Cerebellum (tissue), 4 donors: ENCODE measurements at places on chromosomes 12 and 14.

DNA sequence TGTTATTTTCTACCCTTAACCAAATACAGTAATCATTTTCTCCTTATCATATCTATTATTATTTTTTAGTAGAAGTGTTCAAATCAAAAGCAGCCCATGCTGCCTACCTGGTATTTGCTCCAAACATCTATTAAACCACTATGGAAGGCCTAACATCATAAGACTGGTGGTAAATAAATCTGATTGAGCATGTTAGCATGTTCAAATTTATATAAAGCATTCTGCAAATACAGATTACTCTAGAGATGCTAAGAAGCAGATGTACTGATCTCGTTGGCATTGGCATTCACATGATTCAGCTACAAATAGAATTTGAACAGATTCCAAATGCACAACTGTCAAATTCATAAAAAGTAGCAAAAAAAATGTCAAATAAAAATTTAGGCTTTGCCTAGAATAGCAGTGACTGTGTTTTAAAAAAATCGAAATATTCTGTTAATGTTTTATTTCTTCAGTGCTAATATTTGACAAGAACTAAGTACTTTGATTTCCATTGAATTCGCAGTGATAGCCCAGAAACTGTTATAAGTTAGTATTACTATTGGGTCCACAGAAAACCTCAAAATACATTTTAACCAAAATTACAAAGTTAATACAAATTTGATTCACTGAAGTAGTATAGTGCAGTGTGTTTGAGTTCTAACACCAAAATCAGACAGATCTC, 9.4 kb upstream of the OSBPL8 start:
- no peak for DNase-seq

- DNase-seq, result no peak
Observed at GRCh38 chr14:20603813-20604690, 12.9 kb upstream of the RNASE12 start.

DNA sequence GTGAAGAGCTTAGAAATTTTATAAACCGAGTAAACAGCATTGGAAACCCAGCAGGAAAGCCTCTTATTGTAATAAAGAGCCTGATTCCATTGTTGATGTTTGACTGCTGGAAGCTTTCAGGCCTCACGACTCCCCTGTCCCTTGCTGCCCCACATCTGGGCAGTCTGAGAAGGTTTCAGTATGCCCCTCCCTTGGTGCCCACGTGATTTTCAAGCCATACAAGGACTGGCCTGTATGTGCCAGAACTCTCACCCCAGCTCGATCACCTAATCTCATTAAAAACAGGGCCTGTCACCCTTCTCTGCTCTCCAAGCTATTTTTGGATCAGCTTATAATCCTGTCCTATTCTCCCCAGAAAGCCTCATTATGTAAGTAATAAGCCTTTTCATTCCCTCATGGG, 7.5 kb upstream of the PYROXD1 start:
- DNase-seq, result no peak

DNA sequence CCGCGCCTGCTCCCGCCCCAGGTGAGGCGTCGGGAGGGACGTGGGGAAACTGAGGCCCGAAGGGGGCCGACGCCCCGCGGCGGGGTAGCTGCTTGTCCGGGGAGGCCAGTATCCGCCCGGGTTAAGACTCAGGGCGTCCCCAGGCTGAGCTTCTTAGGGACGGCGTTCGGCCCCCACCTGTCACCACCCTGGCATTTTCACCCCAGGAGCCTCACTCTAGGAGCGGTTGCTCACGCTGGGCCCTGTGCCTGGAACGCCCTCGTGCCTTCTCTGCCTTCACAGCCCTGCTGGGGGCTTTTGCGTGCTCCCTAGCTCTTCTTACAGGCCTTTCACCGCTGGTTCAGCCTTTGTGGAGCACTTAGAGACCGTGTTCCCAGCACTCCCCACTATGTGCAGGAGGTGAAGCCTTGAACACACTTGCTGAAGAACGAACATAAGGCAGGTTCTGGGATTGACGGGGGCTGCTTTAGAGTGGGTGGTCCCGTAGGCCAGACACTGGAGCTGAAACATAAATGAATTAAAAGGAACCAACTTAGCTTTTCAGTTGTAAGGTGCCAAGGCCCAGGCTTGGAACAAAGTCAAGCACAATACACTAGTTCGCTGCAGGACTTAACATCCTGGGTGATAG, 601 bp downstream of the ZNF839 start:
- peak; percentile 46 for DNase-seq

GRCh38 chr12:24906141-24906540, 42.8 kb downstream of the BCAT1 start:
- DNase-seq, result no peak

DNA sequence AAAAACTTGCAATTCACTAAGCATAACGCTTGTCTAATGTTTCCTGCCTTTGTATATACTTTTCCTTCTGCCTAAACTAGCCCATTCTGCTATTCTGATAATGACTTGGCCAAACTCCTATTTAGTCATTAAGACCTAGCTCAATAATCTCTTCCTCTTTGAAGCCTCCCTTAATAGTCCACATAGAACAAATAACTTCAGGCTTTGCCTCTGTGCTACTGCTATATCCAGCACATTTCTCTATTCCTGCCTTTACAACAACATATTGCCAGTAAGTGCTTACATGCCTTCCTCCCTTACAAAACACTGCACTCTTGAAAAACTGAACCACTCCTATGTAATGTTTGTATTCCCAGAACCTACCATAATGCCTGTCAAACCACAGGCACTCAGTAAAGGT, 13.8 kb downstream of the PRICKLE1 start:
- DNase-seq, result no peak

- DNase-seq, result no peak
Observed at GRCh38 chr12:102480406-102480805, at the start of gene IGF1. IGF1 (minus strand) TSS chr12:102480563; CDS start chr12:102480381, 182 bp downstream.

DNA sequence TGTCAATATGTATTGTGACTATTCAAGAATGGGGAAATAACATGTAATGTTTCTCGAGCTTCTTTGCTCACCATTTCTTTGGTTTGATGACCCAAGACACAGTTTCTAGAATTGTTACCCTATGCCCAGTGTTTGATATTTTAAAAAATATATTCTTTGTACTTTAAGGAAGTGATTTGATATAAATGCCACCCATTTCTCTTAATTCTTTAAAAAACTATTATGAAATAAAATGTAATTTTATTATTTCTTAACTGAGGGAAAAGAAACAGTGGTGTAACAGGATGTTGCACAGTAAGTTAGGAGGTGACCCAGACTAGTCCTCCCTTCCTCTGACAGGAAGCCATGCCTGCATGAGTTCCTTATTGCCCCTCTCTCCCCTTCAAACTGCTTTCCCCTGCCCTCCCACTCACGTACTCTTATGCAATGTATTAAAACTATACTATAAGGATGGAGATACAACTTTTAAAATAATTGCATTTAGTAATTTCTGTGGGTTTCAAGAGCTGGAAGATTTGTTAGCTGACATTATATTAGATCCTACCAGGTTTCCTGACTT, 279.4 kb downstream of the TMTC2 start:
- DNase-seq, result no peak

GRCh38 chr12:54932038-54932437, 52.5 kb downstream of the TESPA1 start:
- no peak for DNase-seq

DNA sequence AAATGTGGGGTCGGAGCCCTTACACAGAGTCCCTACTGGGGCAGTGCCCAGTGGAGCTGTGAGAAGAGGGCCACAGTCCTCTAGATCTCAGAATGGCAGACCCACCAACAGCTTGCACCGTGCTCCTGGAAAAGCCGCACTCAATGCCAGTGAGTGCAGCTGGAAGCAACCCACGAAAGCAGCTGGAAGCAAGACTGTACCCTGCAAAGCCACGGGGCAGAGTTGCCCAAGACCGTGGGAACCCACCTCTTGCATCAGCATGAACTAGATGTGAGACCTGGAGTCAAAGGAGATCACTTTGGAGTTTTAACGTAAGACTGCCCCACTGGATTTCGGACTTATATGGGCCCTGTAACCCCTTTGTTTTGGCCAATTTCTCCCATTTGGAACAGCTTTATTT, 12.3 kb downstream of the GTF2A1 start:
- DNase-seq, result no peak

- DNase-seq, result no peak
Observed at GRCh38 chr12:27610374-27610773, 85.9 kb upstream of the REP15 start.

DNA sequence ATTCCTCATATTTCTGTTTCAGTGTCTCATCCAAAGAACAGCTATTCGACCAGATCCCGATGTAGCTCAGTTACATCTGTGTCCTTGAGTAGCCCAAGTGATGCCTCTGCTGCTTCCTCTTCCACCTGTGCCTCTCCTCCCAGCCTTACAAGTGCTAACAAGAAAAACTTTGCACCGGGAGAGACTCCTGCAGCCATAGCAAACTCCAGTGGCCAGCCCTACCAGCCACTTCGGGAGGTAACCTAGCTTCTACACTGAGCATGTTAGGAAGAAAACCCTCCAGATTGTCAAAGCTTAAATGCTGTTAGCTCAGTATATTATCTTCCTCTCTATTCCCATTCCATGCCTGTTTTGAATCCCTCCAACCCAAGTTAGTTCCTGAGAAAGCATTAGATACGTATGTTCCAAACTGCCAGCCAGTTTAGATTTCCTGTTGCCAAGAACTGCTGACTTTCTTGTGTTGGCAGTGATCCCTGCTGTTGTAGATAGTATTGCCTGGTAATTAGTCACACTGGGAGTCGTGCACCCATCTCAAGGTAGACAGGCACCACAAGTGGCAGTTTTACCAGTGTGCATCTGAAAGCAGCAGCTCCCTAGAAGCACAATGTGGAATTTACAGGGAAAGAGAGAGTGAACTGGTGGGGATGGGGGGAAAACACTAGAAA, 14.0 kb upstream of the KCNH3 start:
- DNase-seq, result no peak

DNA sequence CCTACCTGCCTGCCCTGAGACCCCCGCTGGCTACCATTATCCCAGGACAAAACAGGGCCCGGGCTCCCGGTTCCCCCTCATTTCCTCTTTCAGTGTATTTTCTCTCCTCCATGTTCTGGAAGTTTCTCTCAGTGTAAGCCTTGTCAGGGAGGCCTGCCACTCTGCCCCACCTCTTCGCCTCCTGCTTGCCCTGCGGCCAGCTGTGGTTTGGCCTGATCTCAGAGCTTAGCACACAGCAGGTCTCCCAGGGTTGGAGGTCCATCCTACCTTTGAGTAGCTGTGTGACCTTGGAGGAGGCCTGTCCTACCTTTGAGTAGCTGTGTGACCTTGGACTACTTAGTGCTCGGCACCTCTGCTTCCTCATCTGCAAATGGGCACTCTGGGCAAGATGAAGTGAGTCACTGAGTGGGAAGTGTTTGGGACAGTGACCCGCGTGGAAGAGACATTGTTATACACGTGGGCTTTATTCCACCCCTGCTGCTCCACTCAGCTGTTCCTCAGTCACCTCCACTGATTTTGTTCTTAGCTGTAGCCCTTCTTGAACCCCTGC, 212.7 kb downstream of the ZFP36L1 start:
- DNase-seq, result no peak

DNA sequence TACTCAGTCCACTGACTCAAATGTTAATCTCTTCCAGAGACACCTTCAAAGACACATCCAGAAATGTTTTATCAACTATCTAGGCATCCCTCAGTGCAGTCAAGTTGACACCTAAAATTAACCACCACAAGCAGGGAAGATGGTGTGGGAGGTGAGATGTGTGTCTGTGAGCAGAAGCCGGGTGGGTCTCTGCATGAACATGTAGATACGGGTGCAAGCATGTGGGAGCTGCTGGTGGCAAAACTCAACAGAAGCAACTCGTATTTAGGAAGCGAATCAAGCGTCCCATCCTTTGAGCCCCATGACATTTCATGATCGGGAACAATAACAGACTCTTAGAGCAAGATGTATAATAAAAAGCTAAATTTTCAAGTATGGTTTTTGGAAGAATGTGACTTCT, 110.0 kb upstream of the C14orf180 start:
- DNase-seq, result no peak

DNA sequence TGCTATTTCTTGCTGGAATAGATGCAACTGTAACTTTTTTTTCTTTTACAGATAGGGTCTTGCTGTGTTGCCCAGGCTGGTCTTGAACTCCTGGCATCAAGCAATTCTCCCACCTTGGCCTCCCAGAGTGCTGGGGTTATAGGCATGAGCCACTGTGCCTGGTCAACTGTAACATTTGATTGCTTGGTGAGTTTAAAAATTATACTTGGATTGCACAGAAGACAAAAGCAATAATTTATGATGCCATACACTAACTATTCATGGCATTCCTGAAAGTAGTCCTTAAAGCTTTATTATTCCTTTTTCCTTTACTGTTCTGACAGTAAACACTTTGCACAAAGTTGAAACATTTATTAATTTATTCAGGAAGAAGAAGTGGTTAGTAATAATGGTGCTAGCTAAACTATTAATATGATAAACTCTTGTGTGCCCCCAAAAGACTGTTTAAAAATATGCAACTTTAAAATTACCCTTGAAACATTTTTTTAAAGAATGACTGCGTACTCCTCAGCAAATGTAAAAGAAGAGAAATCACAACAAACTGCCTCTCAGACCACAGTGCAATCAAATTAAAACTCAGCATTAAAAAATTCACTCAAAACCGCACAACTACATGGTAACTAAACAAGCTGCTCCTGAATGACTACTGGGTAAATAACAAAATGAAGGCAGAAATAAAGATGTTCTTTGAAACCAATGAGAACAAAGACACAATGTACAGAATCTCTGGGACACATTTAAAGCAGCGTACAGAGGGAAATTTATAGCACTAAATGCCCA, 8.3 kb downstream of the PTPRB start:
- no peak for DNase-seq

GRCh38 chr12:49667325-49668090, 39.7 kb downstream of the FMNL3 start:
- no peak for DNase-seq

DNA sequence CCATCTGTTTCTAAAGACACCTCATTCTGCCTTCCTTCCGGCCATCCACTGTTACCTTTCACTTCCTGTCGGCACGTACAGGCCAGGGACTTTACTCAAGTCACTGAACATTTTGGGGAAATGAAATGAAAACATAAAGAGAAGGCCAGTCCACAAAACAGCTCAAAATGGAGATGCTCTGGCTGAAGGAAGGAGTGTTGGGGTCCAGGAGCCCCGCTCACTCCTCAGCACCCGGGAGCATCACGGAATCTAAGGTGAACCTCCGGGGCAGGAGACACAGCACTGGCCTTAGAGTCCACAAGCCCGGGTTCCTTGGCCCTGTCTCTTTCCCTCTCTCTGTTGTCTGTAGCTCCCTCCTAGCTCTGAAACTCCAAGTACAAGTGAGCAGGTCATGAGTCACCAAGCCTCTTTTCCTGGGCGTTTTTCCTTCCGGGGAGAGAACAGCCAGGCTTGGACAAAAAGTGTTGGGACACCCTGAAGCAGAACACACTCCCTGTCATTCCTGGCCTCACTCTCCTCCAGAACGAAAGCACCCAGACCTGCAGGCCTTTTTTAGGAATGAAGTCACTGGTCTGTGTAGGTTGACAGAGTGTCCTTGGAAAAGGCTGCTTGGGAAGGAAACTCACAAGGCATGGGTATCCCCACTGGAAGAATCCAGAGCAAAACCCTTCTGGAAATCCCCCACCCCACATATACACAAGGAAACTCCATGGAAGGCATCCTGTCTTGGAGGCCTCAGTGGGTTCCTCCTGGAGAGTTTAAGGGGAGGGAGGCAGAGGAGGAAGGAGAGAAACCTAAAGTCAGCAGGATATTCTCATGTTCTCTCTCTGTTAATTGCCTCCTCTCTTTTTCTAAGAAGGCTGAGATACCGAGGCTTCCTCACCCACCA, 245.3 kb downstream of the ZFP36L1 start:
- DNase-seq, result no peak
